ENCODE measurements at places on chromosomes 5 and 9.
A peak's percentile ranks its signal among the peaks of the same experiment; 100 is the strongest.

GRCh38 chr5:161311965-161312364 lies 234.6 kb downstream of the GABRB2 start:
- DNase-seq: no peak

DNA sequence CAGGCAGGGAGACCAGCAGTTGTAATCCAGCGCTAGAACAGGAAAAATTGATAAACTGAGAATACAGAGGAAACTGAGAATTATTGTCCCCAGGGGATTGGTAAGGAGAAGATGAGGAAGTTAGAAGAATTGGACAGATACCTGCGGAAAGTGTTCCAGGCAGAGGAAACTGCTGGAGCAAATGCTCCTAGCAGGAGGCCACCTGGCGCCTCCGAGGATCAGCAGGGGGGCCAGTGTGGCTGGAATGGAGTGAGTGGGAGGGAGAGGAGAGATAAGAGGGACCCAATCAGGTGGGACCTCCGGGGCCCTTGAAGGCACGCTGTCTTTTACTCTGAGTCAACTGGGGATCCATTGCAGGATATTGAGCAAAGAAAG lies 695 bp upstream of the ANXA6 start:
- DNase-seq: no peak

DNA sequence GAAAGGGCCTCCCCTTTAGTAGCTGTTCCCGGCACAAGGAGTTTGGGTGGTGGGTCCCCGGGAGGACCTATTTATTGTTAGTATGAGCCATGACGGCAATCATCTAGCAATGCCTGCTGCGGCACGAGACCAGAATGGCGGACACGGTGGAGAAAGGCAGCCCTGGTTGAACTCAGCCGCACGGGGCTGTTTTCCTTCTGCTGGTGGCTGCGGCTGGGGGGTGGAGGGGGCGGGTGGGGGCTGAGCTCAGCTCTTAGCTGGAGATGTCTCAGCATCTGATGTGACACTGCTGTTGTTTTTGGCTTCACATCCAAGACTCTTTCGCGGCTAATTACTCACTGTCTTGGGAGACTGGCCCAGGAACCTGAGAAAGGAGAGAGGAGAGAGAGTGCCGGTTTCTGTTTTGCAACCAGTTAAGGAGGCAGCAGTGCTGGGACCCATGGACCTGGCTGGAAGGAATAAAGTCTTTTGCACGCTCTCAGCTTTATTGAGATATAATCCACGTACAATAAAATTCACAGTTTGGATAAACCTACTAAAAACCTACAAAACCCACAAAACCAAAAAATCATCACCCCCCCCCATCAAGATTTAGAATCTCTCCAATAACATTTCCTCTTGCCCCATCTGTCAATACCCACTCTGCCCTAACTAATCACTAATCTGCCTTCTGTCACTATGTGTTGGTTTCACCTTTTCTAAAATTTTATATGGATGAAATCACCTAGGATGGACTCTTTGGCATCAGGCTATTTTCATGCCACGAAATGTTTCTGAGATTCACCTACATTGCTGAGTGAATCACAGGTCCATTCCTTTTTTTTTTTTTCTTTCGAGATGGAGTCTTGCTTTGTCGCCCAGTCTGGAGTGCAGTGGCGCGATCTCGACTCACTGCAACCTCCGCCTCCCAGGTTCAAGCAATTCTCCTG lies 81.8 kb upstream of the NEURL1B start:
- peak; percentile 91 for DNase-seq

DNA sequence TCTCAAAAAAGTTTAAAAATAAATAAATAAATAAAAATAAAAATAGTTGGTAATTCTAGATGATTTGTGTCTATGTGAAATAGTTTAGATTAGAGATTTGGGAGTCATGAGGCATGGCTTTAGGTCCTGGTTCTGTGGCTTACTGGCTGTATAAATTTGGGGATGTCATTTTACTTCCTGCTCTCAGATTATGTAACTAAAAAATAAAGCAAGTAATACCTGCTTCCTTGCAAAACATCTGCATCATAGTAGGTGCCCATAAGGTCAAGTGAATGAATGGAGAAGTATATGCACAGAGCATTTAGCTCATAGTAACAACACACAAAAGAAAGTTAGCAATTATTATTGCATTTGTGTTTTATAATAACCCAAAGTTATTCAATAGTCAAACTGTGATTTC lies 287.7 kb upstream of the TLE4 start:
- DNase-seq: no peak

- DNase-seq: no peak
Measured at GRCh38 chr5:162657076-162657475, 589.5 kb downstream of the GABRG2 start.

DNA sequence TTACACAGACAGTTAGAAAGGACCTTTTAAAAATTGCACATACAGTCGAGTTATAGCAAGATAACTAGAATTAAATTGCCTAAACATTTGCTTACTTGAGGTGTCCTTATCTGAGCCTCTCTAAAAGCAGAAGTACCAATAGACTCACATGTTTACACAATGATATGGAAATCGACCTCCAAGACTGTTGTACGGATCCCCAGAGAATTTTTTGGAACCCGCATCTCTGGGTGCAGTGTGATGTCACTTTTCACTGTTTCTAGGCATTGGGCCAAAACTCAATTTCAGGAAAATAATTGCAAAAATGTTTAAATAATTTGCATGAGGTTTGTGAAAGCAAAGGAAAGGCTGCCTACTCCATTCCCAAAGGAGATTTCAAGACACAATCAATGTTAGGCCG lies 63.1 kb upstream of the ATG10 start:
- DNase-seq: no peak

DNA sequence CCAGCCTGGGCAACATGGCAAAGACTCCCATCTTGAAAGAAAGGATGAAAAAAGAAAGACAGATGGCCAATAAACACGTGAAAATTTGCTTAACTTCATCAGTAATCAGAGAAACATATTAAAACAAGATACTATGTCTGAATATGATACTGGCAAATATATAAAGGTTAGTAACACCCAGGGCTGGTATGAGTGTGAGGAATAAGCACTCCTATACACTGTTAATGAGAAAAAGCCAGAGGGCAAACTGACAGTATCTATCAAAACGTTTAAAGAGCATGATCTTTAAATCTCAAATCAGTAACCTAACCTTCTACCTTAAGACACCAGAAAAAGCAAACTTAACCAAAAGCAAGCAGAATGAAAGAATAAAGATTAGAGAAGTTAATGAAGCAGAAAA lies 14.1 kb downstream of the B4GALT1 start:
- no peak for DNase-seq

GRCh38 chr9:137054932-137055384 lies 1.1 kb upstream of the ENTPD2 start:
- DNase-seq: no peak

- peak; percentile 93 for DNase-seq
Measured at GRCh38 chr9:134592018-134592818, 49.4 kb upstream of the COL5A1 start.

DNA sequence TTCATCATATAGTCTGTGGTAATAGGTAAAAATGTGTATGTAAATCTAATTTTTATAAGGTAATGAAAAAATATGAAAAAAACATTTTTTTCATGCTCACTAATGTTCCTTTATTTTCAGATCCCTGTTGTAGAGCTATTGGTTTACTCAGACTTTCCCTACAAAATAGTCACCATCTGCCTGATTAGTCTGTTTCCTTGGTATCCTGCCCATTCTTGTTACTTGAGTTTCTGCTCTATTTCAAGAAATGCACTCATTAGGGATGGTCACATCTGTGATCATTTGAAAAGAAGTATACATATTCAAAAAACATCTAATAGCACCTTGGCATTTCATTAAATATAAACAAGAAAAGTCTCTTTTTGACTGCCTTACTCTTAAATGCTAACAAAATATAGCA lies 21.6 kb upstream of the RASA1 start:
- DNase-seq: no peak

DNA sequence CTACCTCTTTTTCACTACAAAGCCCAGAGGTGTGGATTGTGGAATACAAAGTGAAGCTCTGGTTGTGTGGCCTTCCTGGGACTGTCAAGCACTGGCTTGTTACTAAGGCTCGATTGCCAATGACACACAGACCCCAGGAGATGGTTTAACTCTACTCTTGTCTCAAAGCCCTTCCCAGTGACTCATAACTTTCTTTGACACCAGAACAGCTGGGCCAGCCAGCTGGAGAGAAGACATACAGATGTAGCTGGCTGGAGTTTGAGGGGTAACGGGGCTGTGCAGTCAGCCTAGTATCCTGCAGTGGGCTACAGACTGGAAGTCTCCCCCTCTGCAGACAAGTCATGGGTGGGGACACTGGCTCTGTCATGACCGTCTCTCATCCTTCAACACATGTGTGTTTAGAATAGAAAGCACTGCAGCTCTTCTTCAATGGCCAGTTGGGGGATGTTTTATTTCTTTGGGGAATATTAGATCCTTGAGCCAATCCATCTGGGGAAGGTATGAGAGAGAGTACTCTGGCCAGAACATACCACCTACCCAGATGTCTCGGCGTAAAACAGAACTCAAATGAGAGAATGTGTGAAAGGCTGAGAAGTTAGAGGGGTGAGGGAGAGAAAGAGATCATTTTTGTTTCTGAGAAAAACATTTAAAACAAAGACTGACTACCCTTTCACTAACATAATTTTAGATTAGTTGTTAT lies 53.3 kb downstream of the SEMA6A start:
- peak; percentile 15 for DNase-seq

DNA sequence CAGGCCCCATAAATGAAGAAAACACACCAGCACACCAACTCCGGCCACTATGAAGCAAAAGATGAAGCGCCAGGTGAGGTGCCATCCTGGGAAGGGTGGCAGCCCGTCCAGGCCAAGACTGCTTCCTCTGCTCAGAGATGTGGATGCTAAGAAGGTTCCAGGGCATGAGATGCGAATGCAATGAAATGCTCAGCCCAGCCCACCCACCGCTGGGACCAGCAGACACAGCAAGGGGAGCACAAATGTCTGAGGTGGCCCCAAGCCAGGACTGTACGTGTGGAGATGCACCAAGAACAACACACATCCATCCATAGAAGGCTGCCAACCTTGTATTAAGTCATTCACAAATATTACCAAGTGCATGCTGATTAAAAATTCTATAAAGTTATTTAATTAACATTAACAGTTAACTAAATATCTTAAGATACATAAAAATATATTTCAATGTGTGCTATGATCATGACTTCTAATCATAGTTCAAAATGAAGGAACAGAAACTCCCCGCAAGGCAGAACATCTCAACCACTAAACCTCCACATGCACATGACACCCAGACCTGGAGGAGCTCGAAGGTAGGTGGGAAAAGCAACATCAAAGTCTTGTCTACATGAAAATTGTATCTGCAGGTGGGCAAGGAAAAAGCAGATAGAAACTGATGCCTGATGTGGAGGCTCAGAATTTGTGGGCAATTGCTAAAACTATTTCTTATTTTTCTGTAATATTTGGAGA lies 43.7 kb downstream of the BICD2 start:
- DNase-seq: no peak

- no peak for DNase-seq
Measured at GRCh38 chr5:1706021-1706420, 93.6 kb downstream of the MRPL36 start.

DNA sequence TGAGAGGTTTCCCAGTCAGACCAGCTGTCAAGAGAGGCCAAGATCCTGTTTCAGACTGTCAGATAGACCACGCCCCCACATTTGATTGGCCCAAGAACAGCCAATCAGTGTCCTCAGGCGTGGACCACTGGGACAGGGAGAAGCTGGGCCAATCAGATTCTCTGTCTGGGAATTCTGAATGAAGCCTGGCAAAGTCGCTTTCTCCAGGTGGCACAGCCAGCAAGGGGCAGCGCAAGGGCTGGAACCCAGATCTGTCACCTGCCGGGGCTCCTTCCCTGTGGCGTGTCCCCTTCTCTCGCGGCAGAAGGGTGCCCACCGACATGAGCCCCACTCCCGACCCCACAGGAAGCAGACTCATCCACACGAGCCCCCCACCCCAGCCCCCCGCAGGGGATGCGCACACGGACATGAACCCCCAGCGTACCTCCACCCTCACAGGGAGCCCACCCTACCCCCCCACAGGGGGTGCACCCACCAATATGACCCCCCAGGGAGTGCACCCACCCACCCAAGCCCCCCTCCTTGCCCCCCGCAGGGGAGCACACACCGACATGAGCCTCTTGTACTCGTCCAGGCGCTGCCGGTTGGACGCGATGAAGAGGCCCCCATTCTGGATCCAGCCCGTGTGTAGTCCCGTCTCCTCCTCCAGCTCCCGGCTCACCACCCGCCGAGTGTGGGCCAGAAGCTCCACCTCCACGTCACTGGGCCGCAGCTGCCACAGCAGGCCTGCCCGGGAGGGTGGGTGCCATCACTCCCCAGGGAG lies 6.1 kb downstream of the SARDH start:
- DNase-seq: peak; percentile 37

GRCh38 chr5:60404171-60404570 lies 295.8 kb downstream of the DEPDC1B start:
- DNase-seq: no peak

DNA sequence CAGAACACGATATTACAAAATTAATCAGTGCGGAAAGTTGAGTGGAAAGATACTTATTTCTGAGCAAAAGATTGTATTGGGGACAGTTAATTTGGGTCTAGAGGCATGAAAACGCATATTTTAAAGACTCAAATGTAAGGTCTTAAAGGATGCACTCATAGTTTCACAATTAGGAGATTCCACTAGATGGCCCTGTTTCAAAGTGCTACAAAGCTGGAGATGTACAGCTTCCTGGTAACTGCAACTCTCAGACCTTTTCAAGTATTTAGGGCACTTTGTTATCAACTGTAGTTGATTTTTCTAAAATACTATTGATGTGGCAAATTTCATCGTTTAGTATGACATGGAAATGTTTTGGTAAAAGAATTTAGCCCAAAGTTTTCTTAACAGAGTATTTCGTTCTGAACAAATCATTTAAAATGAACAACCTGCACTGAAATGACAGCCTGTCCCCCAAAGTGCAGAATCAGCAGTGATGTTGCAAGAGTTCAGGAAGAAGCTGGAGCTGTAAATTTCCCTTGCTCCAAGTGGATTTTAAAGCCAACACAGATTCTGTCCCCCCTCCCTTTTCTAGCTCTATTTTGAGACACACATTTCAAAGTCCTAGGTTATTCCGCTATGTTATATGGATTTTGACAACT lies 16.2 kb upstream of the NDUFB6 start:
- DNase-seq: peak; percentile 48

GRCh38 chr5:137822984-137823383 lies 44.7 kb upstream of the MYOT start:
- no peak for DNase-seq

DNA sequence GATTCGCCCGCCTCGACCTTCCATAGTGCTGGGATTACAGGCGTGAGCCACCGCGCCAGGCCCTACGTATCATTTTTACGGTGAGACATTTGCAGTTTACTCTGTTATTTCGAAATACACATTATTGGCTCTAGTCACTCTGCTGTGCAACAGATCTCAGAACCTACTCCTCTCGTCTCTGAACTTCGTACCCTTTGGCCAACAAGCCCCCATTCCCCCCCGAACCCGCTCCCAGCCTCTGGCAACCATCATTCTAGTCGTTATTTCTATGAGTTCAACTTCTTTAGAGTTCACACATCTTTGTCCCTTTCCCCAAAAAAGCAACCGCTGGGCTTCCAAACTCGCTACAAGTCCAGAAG lies 735 bp downstream of the PTGR1 start:
- DNase-seq: peak; percentile 42

GRCh38 chr5:60490597-60491166 lies 209.3 kb downstream of the DEPDC1B start:
- DNase-seq: no peak

- DNase-seq: peak; percentile 20
Measured at GRCh38 chr5:124701873-124702425, 44.5 kb downstream of the ZNF608 start.

Measured in fibroblast of skin of right biceps (primary cell).